ENCODE measurements at places on chromosomes 6 and 20.

- DNase-seq = no peak
Observed at GRCh38 chr6:98648211-98648914, 186.0 kb upstream of the POU3F2 start.

DNA sequence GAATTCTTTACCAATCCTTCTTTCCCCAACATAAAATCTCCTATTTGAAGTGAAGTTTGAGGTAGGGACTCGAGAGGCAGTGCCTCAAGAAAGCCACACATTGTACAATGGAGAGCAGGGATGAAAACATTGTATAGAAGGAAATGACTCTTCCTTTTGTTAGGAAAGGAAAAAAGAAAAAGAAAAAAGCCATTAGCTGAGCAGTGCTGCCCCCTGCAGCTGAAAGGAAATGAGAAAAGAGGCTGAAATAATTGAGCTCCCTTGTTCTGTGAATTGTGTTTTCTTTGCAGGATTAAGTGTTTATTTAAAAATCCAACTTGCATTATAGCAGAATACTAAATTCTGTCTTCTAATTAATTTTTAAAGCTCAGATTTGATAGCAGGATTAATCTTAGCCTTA lies 162.9 kb upstream of the SASH1 start:
- peak; percentile 81 for DNase-seq

DNA sequence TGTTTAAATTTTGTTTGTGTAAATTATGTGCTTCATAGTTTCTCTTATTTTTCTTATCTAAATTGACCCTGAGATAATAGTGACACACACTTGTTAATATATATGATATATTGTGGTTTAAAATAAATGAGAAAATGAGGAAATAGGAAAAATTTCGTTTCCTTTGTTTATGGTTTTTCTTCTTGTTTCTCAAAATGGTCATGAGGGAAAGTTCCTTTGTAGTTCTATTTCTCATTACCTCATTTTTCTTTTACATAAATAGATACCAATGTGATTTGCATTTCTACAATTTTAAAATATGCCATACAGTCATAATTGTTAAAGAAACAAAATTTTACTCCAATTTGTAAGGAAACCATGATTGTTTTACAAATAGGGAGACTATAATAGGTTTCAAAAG lies 9.2 kb downstream of the OR2A4 start:
- DNase-seq = no peak

DNA sequence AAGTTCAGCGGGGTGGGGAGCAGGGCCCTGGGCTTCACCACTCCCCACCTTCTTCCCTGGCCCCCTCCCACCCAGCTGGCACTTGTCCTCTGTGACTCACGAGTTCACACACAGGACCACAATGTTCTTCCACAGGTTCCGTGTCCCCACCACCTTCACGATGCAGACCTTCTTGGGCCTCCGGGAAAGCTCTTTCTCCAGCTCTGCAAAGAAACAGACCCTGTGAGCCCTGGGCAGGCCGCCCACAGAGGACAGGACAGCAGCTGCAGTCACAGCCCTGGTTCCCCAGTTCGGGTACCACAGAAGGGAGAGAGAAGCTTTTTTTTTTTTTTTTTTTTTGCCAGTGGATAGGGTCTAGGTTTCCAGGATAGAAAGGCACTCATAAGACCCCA lies 30.9 kb downstream of the PSMG4 start:
- DNase-seq = no peak

GRCh38 chr6:167781066-167781767 lies 45.5 kb upstream of the AFDN start:
- no peak for DNase-seq

GRCh38 chr6:33898771-33899170 lies 95.0 kb upstream of the MLN start:
- no peak for DNase-seq

GRCh38 chr6:90066697-90067096 lies 172.4 kb downstream of the GJA10 start:
- no peak for DNase-seq

DNA sequence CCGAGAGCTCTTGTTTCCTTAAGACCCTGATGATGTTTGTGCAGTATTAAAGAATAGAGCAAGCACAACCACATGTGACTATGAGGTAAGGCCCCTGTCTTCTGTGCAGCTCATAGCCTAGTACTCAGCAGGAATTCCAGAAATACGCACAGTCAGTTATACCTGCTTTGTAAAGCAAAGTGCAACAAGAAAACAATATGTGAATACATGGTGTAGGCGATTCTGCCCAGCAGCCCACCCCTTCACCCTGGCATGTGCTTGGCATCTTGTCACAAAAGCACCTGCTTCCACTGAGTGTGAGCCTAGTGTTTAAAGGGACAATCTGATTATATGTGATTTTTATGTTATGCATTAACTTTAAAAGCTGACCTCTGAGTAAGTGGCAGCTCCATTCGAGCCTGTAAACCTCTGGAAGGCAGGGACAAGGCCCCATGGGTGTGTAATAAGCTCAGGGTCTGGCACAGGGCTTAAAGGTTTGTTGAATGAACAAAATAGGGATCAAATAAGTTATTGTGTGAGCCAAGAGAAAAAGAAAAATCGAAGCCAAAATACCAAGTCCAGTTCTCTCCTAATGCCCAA lies 148.7 kb downstream of the DOK5 start:
- DNase-seq = no peak

- no peak for DNase-seq
Observed at GRCh38 chr6:40848038-40848437, 191.0 kb downstream of the UNC5CL start.

DNA sequence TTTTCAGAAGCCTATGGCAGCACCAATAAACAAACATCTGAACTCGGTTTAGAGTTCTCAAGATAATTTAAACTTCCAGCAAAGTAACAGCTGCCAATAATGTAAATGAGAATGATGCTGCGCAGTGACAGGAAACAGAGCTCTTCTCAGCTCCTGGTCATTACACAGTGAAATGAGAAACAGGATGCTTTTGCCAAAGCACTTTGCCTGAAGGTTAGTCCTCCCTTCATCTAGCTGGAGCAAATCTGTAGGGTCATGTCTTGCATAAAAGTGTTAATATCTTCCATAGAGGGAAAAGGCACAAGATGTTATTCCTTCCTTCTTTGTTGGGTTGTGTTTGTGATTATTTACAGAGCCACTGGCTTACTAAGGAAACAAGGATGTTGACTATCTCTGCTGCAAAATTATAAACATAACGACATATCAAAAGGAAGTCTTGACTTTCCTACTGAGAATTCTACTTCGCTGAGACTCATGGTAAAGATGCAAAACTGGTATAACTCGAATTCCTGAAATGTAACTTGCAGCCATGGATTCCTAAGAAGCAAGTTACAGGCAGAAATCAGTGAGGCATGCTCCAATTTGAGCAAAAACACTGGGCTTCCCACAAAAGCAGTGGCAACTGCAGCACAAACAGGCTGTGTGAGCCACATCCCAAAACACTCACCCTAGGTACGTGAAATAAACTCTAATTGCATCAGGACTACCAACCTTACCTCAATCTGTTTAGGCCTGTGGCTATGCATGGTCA lies 102.5 kb upstream of the BEND6 start:
- no peak for DNase-seq

GRCh38 chr20:23585449-23585807 lies 17.1 kb upstream of the CST9L start:
- DNase-seq = no peak

DNA sequence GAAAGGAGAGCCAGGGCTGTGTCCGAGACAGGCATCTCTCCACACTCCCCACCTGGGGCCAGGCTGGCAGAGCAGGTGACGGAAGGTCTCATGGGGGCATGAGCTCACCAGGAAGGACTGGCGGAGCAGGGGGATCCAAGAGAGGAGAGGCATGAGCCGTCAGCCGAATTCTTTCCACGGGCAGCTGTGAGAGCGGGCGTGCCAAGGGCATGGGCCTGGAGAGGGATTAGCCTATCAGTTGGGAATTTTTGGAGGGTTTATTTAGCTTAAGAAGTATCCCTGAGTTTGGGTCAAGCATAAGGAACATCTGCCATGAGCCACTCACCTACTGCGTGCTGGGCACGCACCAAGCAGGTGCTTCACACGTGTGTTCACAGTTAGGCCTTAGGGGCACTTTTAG lies 60.2 kb upstream of the ZNFX1 start:
- no peak for DNase-seq

DNA sequence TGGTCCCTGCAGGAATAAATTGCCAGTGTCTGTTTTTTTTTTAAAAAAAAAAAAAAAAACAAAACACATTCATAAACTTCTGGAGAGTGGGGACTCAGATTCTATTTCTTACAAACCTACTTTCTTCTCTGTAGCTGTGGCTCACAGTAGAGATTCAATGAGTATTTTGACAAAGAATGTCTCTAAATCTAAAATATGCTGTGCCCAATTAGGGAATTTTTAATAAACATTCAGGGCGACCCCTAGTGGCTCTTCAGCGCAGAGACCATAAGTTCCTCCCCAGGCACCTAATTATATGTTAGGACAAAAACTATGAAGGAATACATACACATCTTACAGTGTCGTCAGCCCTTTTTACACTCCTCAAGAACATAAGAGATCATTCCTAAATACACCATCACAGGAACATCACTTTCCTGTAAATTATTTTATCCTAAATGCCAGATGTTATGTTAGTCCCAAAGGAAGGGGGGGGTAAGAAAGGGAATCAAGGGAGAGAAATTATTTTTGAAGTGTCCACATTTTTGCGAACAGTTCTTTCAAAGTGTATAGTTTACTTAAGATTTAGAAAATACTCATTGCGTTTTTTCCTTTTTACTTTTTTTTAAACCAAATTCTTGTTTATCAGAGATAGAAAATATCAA lies 21.8 kb upstream of the NAA20 start:
- peak; percentile 87 for DNase-seq

DNA sequence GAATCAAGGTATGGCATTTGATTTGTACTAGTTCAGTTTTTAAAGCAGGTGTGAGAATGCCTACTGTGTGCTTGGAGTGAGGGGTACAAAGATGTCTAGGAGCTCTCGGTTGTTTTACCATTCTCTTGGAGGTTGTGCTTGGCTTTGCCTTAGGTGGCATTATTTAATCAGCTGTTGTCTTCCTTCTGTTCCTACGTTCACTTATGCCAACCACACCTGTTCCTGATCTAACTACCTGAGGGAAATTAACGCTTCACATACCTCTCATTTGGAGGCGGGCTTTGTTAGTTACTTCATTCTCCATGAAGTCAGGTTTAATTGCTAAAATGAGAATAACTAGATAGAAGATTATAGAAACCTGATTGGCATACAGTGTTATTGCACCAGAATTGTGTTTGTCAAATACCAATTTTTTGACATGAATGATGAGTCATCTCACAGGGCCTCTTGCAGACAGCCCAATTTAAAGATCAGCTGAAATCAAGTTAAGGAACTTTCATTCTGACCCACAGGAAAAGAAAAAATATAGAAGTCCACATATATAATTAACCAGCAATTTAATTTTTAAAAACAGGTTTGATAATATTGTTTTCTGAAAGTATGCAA lies 24.8 kb upstream of the PBOV1 start:
- DNase-seq = no peak

DNA sequence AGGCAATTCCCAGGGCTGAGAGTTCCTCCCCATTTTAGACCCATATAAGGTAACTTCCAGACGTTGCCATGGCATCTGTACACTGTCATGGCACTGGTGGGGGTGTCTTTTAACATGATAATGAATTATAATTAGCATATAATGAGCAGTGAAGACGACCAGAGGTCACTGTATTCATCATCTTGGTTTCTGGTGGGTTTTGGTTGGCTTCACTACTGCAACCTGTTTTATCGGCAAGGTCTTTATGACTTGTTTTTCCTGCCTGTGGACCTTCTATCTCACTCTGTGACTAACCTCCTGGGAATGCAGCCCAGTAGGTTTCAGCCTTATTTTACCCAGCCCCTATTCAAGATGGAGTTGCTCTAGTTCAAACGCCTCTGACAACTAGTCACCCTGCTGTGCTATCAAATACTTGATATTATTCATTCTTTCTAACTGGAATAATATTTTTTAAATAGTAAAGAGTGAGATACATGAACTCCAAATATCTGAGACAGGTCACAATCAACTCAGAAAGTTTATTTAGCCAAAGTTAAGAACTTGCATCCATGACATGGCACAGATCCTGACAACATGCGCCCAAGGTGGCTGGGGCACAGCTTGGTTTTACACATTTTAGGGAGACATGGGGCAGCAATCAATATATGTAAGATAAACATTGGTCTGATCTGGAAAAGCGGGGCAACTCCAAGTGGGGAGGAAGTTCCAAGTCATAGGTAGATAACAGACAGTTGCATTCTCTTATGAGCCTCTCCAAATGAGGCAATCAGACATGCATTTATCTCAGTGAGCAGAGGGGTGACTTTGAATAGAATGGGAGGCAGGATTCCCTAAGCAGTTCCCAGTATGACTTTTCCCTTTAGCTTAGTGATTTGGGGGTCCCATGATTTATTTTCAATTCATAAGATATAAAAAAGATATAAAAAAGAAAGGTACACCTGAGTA lies 1.2 kb upstream of the UFL1 start:
- peak; percentile 3 for DNase-seq

- no peak for DNase-seq
Observed at GRCh38 chr6:67231092-67231491, 1404.0 kb upstream of the ADGRB3 start.

- DNase-seq = no peak
Observed at GRCh38 chr6:54086439-54086838, 24.8 kb upstream of the MLIP start.

- peak; percentile 20 for DNase-seq
Observed at GRCh38 chr20:57395111-57395966, 4.1 kb downstream of the RBM38 start.

DNA sequence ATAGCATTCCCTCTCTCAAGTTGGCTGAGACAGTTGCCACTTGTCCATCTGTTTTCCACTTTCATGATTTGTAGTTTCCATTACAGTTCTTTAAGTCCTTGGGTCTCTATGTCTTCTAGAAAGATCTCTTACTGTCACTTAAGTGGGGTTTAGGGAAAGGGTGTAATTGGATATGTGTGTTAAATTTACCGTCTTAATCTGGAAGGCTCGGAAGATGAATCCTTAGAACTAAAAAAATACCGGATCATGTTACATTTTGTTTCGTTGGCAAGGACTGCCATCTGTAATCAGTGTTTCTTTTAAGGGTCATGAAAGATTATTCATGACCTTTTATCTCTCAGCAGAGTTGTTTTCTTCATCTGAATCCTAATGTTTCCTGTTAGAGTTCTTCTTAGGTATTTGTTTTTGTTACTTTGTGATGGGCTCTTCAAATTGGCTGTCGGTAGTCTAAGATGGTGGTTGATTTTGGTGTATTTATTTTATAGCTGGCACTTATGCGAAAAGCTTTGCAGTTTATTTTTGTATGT lies 21.8 kb upstream of the BTBD3 start:
- no peak for DNase-seq

- no peak for DNase-seq
Observed at GRCh38 chr20:9518576-9519175, 4.3 kb downstream of the LAMP5 start.

- DNase-seq = peak; percentile 4
Observed at GRCh38 chr6:124223611-124224345, 420.1 kb downstream of the NKAIN2 start.

DNA sequence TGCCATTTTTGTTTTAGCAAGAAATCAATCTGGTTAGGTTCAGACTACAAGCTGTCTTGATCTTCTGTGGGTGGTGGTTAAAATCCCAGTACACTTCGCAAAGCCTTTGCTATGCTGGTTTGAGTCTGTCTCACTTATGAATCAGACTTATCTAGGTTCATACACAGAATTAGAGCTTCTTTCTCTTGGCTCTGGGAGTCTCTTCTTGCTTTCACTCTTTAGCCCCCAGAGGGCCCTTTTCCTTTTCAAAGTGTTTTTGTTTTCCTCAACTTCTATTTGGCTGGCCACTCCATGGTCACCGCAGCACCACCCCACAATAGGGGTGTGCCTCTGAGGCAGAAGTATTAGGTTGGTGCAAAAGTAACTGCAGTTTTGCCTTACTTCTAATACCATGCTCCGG lies 21.3 kb downstream of the ECI2 start:
- peak; percentile 19 for DNase-seq

All from adipocyte (in vitro differentiated cells).